Naive thymus-derived CD4-positive, alpha-beta T cell (primary cell): ENCODE measurements at places on chromosomes 2 and 18.

DNA sequence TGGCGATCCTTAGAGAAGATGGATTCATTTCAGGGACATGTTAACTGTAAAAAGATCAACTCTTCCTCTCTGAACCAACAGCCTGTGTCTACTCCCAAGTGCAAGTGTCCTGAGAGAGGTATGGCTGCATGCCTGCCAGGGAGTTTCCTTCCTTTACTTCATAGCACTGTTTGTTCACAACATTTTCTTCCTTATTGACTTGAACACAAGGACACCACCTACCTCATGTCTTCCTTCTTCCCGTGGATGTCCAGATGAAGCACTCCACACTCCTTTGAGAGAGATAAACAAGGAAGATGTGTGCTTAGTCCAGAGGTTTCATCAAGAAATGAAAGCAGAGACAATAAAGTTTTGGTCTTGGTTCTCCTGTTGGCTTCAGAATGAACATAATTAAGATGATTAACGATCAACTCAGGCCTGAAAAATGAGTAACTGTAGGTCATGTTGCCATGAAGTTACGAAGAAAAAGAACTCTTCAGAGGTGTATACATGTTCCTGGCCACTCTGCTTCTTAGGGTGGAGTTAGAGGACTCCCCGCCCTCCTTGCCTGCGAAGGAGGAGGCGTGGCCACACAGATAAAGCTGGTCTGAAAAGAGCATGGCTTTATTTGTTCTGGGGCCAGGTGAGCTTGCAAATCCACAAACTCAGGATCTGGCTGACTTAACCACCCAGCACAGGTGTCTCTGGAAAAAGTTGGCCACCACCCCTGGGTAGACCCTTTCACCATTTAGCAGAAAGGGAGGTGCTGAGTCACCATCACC lies 155.0 kb upstream of the KCTD1 start:
- no peak for DNase-seq

DNA sequence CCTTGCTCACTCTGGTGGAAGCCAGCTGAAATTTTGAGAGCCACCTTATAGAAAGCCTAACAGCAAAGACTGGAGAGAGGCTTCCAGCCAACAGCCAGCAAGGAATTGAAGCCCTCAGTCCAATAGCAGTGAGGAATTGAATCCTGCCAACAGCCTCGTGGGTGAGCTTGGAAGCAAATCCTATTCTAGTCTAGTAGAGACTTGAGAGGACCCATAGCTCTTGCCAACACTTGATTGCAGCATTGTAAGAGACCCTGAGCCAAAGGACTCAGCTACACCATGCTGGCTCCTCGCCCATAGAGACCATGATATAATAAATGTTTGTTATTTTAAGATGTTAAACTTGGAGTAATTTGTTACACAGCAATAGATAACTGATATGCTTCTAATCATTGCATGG lies 403.0 kb upstream of the TNP1 start:
- DNase-seq: no peak

GRCh38 chr18:63879709-63880108 lies 7.8 kb upstream of the SERPINB2 start:
- DNase-seq: no peak

DNA sequence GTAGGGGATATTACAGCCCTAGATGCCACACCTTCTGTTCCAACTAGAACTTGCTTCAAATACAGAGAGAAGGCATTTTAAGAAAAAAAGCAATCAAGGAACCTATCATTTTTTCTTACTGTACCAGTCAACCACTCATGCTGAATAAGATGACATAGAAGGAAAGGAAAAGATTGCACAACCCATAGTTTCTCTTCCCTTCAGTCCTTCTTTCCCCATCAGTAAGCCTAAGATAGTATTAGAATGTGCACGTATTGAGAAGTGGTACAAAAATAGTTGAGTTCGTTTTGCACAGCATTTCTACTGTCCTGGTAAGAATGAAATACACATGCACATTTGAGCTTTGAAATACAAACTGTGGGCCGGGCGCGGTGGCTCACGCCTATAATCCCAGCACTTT lies 27.0 kb upstream of the HK2 start:
- DNase-seq: no peak

GRCh38 chr18:63192126-63192884 lies 127.3 kb downstream of the BCL2 start:
- DNase-seq: no peak
